Ureter (tissue), 1 donor: ENCODE measurements at places on chromosomes 13 and 19. TPM values are rescaled to one million over a fixed set of nuclear protein-coding genes. Genes with fewer than 3 reads are reported as not detected.

DNA sequence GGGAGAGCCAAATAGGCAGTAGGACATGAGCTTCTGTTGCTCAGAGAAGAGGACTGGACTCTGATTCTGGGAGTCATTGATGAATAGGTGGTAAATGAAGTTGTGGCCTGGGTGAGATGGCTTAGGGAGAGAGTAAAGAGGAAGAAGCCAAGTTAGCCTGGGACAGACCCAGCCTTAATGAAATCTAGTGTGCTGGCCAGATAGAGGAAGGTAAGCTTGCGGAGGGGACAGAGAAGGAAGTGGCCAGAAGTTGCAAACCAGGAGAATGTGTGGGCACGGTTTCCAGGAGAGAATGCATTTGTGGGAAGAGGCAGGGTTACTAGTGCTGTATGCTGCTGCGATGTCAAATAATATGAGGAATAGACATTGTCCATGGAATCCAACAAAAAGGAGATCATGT lies 83.3 kb upstream of the OLFM4 start:
- no peak for DNase-seq

GRCh38 chr13:31007417-31007816 lies 75.0 kb downstream of the TEX26 start:
- no peak for DNase-seq

DNA sequence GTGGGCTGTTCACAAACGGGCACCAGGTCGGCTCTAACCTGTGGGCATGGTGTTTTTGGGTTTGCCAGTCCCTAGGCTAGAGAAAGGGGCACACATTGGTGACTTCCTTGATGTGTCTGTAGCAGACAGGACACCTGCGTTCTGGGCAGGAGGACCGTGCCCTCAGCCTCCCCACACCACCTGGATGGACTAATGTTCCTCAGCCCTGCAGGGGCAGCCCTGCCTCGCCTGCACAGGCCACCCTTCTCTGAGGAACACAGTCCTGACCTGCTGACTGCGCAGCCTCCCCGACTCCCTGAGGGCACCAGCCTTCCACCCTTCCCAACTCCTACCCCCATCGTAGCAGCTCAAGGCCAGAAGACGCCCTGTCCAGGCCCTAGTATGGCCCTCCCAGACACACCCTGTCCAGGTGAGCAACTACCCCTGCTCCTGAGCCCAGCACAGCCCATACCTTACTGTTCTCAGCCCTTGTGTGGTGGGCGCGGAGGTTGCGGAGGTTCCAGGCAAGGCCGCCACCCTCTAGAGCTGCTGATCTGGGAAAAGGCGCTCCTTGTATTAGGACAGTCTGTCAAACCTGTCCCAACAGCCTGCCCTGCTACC lies 55.7 kb downstream of the GGACT start:
- no peak for DNase-seq

FCAR gene
- 0.39 TPM for total RNA-seq

DNA sequence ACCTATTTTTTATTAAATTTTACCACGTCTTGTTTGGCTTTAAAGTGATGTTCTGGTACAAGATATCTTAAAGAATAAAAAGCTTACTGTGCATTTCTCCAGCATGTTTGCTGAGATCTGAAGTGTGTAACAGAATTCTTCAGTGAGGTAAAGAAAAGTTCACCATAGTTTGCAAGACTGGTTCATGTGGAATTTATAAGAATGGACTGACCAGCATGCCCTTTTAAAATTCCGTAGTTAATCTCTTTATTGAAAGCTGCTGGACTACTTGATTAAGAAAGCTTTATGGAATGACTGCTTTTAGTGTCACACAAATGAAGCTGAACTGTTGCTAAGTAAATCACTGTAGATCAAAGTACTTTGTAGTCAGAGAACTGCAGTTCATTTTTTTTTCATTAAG lies 119.2 kb downstream of the GPC6 start:
- DNase-seq: no peak

- DNase-seq: no peak
Measured at GRCh38 chr13:51955281-51955771, 55.9 kb downstream of the ATP7B start.

DNA sequence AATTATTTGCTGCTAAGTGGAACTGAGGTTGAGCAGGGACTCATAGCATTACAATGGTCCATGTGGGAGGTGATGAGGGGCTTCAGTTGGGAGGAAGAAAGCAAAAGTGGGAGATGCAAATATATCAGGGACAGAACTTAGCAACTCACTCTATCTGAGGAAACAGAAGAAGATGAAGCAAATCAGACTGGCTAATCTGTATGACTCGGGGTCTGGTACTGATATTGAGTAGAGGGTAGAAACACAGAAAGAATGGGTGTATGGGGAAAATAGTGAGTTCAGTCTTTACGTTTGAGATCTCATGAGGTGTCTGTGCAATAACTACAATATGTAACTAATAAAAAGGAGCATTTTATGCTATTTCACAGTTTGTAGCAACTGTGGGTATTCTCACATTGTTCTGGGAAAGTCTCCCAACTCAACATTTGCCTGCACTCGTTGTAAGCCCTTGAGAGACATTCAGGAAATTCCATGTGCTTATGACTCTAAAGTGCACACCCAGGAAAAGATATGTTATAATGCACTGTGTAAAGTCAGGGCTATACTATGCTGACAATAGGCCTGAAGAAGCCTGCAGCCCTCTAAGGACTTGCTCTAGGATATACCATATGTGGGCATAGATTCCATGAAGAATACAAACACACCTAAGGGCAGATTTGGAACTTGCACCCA lies 183.5 kb downstream of the SPRY2 start:
- no peak for DNase-seq

DNA sequence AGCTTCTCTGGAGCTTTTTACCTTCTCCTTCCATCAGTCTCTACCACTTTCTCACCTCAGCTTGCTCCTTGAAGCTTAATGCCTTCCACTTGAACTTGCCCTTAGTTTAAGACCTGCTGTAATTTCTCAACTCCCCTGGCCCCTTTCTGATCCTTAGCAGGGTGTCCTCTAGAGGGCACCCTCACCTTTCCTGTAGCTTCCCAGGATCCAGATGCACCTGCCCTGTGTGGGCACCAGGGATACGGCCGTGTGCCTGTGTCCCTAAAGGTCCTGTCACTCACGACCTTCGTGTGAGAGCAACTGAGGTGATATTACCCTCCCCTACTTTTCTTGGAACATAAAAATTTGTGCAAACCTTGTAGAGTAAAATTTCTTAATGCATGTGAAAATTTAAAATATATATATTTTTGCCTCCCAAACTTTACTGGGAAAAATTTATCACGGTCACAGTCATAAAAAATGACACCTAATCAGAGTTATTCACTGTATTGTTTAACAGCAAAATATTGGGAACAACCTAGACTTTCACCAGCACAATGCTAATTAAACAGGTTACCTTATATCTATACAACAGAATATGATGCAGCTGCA lies 46.4 kb downstream of the PSG3 start:
- no peak for DNase-seq

COL4A1 gene
- 144 TPM for total RNA-seq

INAFM1 gene
- 22.2 TPM for total RNA-seq

LIM2 gene
- total RNA-seq: not detected

CLDN10 gene
- total RNA-seq: not detected

ZSCAN5A gene
- 31.1 TPM for total RNA-seq

MAMSTR gene
- 2.2 TPM for total RNA-seq

- no peak for DNase-seq
Measured at GRCh38 chr19:39969681-39970424, 1.1 kb upstream of the PSMC4 start.

GRCh38 chr13:97020689-97021240 lies 26.5 kb upstream of the OXGR1 start:
- DNase-seq: no peak

GRCh38 chr19:2992958-2993357 lies 15.6 kb downstream of the TLE6 start:
- no peak for DNase-seq

APOE gene
- total RNA-seq: 61.2 TPM

GRCh38 chr19:49337267-49338022 lies 2.2 kb downstream of the CD37 start:
- no peak for DNase-seq

- no peak for DNase-seq
Measured at GRCh38 chr13:85367887-85368286, 431.3 kb downstream of the SLITRK6 start.

DNA sequence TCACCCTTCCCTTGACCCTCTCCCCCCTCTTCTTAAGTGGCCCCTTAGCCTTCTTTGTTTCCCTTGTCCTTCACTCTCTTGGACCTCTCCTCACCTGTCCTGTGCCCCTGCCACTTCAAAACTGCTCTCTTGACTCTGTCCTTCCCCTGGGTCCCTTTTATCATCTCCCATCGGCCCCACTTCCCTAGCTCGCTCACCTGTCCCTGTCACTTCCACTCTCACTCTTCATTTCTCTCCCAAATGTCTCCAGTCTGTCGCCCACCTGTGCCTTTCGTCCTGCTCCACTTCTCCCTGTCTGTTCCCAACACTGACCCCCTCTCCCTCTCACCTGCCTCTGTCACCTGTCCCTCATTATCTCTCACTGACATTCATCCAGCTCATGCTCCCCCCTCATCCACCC lies 699 bp downstream of the IFNL1 start:
- DNase-seq: no peak

DNA sequence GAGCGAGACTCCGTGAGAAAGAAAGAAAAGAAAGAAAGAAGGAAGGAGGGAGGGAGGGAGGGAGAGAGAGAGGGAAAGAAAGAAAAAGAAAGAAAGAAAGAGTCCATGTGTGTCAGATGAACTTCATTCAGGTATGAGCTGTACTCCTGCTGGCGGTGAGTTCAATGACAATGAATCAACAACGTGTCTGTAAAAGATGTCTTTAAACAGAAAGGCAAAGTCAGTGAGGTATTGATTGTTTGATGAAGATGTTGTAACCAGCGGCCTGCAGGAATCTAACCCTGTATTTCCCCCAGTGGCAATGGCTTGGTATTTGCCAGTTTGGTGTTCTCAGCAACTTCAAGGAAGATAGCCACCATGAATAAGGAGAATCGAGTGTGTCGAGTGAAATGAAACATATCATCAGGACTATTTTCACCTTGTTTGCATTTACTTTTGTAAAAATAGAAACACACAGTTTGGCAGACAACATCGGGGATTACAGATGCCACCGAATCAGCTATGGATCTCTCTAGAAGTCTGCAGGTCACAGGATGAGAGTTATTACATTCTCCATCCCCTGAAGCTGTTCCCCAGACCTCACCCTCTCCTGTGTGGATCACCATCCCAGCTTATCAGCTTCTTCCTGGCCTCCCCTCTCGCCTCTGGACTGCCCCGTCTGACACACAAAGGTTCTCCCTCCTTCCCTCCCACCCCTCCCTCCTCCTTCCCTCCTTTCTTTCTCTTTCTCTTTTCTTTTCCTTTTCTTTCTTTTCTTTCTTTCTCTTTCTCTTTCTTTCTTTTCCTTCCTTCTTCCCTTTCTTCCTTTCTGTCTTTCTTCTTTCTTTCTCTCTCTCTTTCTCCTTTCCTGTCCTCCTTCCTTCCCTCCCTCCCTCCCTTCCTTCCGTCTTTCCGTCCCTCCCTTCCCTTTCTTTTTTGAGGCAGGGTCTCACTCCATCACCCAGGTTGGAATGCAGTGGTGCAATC lies 8.2 kb upstream of the SBK3 start:
- no peak for DNase-seq

GRCh38 chr19:44728178-44728577 lies 20.3 kb upstream of the BCL3 start:
- no peak for DNase-seq

DNA sequence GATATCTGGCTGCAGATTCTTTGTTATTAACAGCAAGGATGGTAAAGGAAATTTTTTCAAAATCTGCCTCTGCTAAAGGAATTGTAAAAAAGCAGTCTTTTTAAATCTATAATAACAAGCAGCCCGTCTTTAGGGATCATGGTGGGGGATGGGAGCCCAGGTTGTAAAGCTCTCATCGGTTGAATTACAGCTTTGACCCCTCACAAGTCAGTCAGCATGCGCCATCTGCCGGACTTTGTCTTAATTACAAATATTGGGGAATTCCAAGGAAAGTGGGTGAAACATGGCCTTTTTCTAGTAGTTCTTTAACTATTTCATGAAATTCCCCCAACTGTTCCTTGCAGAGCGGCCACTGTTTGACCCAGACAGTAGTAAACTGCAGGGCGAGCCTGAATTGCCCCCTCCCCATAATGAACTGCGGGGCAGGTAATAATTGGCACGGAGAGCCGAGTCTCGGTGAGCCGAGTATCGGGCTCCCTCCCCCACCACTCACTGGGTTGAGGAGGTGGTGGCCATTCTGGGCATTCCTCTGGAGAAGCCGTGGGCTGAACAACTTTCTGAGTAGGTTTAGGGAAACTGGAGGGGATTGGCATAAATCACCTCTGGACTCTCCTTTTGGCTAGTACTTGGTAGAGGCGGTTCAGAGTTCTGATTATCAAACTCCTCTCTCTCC lies 11.6 kb downstream of the ZNF578 start:
- no peak for DNase-seq

LILRB4 gene
- 3.1 TPM for total RNA-seq

REEP6 gene
- total RNA-seq: 50.0 TPM

DNA sequence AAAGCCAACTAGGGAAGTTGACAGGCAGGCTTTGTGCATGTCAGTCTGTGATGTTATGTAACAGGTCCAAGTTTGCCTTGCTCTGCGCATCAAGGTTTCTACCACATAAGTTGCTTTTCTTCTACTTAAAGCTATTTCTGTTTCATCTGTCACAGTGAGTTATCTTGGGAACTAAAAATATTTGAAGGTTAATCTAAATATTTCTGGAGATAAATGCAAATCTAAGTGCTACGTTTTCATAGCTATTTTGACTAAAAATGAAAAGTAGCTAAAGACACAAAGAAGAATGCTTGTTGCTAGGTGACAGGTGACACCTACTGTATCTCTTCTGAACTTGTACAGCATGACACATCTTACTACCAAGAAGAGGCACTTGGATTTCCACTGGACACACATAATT lies 135.6 kb downstream of the KLF12 start:
- DNase-seq: no peak

GRCh38 chr13:45704854-45705695 lies 3.0 kb downstream of the CBY2 start:
- DNase-seq: no peak

DNA sequence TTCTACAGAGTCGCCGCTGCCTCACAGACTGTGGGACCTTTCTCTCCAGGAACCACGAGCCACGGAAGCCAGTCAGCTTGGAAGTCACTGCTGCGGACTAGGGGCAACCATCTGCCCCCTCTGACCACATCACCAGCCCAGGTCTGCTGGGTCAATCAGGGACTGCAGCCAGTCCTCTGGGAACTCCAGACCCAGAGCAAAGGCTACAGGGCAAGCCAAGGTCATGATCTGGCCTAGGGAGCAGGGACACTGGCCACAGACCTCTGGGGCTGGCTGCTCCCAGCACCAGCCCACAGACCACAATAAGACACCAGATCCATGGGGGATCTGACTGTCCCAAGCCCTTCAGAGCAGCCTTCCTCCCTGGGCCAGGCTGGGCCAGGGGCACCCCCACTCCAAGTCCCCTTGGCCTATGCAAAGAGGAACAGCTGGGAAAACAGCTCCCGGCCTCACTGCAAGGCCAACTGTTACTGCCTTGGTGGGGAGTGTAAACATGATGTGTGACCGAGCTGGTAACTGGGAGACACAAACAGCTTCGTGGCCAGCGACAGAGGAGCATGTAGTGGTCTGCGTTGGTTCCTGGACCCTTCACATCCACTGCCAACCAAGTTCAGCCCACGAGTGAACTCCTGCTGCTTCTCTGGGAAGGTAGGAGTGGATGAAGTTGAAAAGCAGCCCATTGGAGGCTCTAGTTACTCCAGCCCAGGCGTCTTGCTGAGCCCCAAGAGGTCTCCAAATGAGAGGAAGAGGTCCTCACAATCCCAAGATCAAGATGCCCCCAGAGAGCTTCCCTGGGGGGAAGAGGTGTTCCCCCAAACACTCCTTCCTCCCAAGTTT lies 1.5 kb downstream of the AKT2 start:
- DNase-seq: no peak
